ENCODE measurements at places on chromosomes 12 and 14.
A peak's percentile ranks its signal among the peaks of the same experiment; 100 is the strongest.

DNA sequence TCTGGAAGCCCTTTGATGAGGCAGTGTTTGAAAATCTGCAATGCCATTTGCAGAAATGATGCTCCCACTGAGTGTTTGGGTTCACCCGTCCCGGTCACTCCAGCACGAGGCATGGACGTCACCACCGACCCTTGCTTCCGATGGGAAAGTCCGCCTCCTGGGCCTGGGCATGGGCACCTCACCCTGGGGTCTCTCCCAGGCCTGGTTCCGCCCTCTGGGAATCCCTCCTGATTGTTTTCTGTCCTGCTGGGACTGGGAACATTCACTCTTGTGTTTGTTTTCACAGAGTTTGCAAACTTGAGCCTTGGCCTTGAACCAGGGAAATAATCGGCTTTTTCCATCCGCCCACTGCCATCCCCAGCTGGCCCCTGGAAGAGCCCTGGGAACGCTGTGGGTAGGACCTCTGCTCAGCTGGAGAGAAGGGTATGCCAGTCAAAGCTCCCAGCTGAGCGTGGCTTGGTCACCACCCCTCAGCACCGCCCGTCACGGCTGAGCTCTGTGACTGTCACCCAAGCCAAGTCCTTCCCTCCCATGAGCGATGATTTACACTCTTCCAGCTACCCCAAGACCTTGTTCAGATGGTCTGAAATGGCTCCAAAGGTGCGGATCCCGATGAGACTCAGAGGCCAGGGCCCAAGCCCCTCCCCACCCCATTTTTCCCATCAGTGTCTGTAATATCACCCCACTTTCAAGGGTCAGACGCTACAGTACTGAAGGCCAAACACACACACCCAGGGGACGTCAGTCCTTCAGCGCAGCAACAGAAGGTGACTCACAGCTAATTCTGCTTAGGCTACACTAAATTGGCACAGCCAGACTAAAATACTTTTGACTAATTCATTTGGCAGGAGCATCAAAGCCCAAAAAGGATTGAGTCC is 34.1 kb upstream of the FZD10 start:
- no peak for DNase-seq

- no peak for DNase-seq
Observed at GRCh38 chr12:131282292-131283080, 328.8 kb downstream of the ADGRD1 start.

GRCh38 chr14:100836941-100837804 is 11.3 kb downstream of the MEG3 start:
- DNase-seq, result no peak

DNA sequence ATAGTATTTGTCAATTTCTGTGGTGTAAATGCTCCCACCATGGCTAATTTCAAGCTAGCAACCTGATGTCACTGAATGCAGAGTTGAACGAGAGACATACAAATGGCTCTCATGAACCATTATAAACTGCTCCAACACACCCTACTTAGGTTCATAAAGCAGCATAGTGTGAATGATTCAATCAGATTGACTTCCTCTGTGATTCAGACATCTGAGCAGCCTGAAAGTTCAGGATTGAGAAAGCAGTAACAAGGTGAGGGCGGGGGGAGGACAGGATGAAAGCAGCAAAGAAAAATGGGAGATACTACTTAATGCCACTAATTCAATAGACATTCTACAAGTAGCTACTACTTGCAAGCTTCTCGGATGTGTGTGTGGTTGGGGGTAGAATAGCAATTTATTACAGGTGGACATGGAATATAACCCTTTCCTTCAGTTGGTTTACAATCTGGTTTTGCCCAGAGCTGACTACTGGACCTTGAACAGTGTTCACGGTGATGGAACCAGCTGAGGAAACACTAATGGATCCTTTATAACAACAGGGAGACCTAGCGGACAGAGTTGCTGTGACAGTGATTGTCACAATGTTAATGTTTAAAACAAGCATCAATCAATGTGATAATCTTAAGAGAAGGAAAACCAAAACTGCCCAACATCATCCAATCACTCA is 52.5 kb upstream of the PELI2 start:
- no peak for DNase-seq

DNA sequence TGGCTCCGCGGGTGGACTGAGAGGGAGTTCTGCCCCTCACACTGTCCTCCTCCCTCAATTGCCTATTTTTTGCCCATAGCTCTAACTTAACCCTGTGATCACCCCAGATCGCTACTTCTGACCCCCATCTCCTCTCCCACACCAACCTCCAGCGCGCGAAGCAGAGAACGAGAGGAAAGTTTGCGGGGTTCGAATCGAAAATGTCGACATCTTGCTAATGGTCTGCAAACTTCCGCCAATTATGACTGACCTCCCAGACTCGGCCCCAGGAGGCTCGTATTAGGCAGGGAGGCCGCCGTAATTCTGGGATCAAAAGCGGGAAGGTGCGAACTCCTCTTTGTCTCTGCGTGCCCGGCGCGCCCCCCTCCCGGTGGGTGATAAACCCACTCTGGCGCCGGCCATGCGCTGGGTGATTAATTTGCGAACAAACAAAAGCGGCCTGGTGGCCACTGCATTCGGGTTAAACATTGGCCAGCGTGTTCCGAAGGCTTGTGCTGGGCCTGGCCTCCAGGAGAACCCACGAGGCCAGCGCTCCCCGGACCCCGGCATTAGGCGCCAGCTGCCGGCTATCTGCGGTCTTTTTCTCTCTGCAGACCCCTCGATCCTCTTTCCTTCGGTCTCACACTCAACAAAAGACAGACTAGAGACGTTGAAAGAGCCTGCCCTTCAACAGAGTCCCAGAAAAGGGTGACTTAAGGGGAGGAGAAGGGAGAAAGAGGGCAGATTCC is 3.0 kb upstream of the TBX3 start:
- DNase-seq, result no peak

GRCh38 chr12:105267711-105268110 is 31.7 kb upstream of the APPL2 start:
- no peak for DNase-seq

DNA sequence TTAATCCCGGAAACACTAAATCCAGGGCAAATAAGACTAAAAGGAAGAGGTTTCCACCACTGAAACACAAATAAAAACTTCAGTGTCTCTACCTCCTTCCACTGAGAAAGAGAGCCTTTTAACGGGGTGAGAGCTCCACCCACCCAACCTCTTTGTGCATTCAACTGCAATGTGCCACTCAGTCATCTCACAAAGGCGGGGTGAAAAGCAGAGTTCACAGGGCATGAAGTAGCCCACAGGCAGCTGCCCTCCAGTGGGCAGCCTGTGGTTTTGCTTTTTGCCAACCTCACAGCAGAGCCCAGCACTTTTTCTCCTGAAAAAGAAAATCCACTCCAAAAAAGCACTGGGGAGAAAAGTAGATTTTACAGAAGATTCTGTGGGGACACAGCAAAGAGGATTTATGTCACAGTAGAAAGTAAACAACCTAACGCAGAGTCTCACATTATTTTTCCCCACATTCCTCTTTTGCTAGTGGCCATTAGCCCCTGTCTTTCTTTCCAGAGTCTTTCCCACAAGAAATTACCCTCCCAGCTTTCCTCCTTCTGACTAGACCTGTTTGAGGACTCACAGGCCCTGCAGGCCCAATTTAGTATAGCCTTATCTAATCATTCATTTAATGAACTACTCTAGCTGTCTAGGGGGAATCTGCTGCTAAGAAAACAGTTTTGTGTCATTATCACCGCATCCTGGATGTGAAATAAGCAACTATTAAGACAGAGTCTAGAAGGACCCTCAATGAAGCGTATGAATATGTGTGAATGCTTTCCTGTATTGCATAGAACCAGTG is 753.8 kb upstream of the FOXG1 start:
- DNase-seq, result no peak

- no peak for DNase-seq
Observed at GRCh38 chr12:128594521-128594920, 229.2 kb downstream of the SLC15A4 start.

DNA sequence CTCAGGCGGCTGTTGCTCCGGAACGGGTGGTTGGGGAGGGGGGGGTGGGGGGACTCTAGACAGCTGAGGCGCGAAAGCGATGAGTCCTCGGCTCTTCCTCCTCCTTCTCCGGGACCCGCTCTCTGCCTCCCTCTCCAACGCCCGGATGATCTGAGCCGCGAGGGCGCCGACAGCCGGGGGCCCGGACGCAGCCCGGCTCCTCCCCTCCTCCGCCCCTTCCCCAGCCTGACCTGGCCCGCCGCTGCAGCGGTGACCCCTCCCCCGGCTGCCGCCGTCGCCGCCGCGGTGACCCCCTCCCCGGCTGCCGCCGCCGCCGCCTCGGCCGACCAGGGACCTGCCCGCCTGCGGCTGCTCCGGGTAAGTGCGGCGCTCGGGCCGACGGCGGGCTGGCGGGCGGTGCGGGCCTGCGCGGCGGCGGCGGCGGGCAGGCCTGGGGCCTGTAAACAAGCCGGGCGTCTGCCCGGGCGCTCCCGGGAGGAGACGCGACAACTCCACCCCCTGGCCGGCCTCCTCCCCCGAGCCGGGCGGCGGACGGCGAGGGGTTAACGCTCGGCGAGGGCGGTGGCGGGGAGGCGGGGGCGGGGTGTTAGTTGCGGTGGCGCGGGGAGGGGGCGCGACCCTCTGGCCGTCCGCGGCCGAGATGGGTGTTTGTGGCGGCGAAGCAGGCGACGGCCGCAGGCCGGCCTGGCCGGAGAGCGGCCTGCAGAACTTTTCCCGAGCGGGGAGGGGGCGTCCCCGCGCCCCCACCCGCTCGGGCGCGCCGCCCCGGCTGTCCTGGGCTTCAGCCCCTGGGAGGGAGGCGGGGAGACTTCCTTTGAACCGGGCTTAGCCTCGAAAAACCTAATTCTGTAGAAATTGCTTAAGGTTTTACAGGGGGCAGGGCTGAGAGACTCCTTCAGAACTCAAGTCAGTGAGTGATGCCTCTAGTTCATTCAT is 568 bp downstream of the PPM1A start:
- DNase-seq, result peak; percentile 35

DNA sequence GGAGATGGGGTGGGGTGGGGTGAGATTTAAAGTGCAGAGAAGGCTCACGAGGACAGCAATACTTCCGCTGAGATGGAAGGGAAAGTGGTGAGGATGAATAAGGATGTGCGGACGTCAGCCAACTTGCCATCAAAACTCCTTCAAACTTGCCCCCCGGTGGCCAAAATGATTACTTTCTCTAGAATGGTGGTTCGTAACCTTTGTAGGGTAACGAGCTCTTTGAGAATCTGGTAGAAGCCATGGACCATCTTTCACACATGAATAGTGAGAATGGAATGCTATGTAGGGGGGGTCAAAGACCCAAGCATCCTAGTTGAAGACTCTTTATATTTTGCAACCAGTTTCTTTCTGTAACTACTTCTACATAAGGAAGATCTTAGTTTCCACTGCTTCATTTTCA is 245.9 kb upstream of the DDHD1 start:
- DNase-seq, result no peak
